ENCODE measurements at places on chromosomes 1 and 21.
A peak's percentile ranks its signal among the peaks of the same experiment; 100 is the strongest.

DNA sequence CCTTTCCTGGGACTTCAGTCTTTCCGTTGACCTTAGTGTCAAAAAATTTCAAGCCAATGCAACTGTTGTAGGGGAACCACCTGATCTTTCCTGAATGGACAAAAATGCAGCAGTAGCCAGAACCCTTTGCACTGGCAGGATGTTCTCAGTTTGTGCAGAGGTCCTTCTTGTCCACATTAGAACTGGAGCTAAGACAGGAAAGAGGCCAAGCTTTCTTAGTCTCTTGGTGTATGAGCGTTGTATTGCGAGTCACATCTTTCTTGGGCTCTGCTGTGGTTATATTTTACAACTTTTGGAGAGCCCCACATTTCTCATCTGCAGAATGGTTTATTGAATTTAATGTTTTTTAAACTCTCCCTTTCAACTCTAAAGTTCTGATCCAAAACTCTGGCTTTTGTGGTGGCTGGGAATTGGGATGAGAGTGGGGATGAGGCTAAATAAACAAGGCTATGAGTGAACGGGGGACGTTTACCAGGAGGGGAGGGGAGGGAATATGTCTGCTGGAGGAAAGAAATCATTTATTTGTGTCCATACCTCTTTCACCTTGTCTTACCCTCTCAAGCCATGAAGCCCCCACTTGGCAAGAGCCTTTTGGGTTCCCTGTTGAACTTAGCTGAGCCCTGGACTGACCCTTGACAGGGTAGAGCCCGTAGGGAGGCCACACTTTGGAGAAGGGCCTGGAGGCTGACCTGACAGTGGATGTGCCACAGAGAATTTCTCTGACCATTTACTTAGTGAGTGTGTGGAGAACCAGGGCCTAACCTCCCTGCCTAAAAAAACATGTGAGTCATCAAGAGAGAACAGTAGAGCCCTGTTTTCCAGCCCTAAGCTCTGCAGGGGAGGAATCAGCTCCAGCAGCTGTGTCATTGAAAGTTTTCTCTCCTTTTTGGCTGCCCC, 586 bp downstream of the CHI3L2 start:
- peak; percentile 84 for DNase-seq

GRCh38 chr1:40305451-40305850, 11.6 kb downstream of the COL9A2 start:
- DNase-seq, result peak; percentile 29

DNA sequence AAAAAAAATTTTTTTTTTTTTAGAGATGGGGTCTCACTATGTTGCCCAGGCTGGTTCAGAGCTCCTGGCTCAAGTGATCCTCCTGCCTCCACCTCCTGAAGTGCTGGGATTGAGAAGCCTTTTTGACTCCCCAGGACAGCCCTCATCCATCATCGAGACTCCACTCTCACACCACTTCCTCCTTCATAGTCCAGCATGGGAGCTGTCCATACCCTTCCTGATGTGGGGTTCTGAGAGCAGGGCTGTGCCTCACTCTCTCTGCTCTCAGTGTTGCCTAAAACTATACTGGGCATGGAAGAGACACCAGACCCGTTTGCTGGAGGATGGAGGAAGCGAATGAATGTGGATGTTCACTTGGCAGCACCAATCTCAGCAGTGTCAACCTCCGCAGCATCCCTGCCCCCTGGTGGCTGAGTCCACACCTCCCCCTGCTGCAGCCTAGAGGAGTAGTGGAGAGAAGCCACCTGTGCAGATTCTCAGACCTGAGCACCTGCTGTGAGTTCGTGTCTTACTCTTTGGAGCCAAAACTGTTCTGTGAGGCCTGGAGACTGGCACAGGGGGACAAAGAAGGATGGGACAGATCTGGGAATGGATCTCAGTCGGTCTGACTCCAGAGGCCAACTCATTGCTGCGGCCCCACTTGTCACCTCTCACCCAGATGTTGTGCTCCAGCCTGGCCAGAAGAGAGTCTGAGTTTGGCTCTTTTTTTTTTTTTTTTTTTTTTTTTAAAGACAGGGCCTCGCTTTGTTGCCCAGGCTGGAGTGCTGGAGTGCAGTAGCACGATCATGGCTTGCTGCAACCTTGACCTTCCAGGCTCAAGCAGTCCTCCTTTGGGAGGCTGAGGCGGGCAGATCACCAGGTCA, 17.7 kb downstream of the TINAGL1 start:
- peak; percentile 72 for DNase-seq

GRCh38 chr21:28311411-28312190, 681.1 kb downstream of the LTN1 start:
- DNase-seq, result peak; percentile 6
